Amygdala (tissue), 56 donors: ENCODE measurements at places on chromosomes 3 and 15.

- no peak for DNase-seq
Measured at GRCh38 chr15:27796405-27797320, 302.5 kb downstream of the OCA2 start.

- DNase-seq = no peak
Measured at GRCh38 chr3:106403371-106404145, 534.7 kb upstream of the CBLB start.

DNA sequence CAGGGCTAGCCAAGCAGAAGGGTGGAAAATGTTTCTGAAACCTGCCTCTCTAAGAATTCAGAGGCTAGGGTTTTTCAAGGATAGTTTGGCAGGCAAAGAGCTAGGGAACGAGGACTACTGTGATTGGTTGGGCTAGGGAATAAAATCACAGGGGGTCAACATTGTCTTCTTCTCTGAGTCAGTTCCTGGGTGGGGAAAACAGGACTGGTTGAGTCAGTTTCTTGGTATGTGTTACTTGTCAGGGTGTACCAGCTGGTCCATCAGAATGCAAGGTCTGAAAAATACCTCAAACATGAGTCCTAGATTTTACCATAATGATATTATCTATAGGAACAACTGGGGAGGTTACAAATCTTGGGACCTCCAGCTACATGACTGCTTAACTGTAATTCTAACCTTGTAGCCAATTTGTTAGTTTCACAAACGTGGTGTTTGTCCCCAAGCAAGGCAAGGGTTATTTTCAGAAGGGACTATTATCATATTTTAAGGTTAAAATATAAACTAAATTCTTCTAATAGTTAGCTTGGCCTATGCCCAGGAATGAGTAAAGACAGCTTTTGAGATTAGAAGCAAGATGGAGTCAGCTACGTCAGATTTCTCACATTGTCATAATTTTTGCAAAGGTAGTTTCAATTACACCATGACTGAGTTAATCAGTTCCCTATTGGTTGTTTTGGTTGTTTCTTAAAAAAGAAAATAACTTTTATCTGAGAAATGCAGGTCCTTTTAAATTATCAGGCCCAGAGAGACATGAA, 231.5 kb downstream of the ALCAM start:
- no peak for DNase-seq

DNA sequence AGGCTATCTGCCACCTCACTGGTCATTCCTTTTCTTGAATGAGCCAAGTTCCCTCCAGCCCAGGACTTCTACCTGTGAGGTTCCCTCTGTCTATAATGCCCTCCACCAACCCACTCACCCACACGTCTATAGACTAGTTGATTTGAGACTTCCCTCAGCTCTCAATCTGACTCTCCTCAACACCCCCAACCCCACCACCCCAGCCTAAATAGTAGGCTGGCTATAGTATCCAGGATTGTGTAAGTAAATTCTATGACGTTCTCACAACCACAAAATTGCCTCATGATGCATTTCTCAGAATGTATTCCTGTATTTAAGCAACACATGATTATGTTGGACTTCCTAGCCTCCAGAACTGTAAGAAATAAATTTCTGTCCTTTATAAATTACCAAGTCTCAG, 2.2 kb downstream of the PLSCR1 start:
- DNase-seq = no peak
